ENCODE measurements at places on chromosomes 3 and 15. TPM values are rescaled to one million over a fixed set of nuclear protein-coding genes. Genes with fewer than 3 reads are reported as not detected.

GRCh38 chr3:33474896-33475295 lies 34.7 kb upstream of the UBP1 start:
- H3K27me3 ChIP-seq, result no peaks in the 10 kb centered on the region
- H3K36me3 ChIP-seq, result no peaks in the 10 kb centered on the region
- H3K4me1 ChIP-seq, result no peaks in the 10 kb centered on the region
- DNase-seq, result no peak

DNA sequence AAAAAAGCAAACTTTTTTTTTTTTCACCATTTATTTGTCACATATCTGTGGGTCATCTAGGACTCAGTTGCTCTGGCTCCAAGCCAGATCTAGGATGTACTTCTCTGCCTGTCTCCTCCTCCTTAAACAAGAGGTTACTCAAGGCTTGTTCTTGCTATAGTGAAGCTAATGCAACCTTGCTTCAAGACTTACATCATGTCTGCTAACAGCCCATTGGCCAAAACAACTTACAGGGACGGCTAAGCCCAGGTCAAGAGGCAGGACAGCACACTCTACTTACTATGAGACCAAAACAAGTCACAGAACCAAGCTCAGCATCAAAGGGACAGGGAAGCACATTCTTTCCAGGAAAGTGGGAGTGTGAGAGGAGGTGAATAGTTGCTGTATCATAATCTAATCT lies 123.8 kb upstream of the BNIP2 start:
- no peak for DNase-seq
- H3K36me3 ChIP-seq, result no peaks in the 10 kb centered on the region
- H3K4me1 ChIP-seq, result no peaks in the 10 kb centered on the region
- H3K4me3 ChIP-seq, result no peak overlapping the region
- peaks cover 9% of the 10 kb centered on the region for H3K27me3 ChIP-seq
- no peak overlapping the region for H3K27ac ChIP-seq

- no peak for DNase-seq
- H3K4me3 ChIP-seq, result no peak overlapping the region
- no peaks in the 10 kb centered on the region for H3K27me3 ChIP-seq
- H3K27ac ChIP-seq, result no peak overlapping the region
Observed at GRCh38 chr3:4852780-4853748, 126.2 kb upstream of the BHLHE40 start.

CHDH gene
- total RNA-seq, result 17.3 TPM

GRCh38 chr15:39273717-39274411 lies 307.0 kb upstream of the THBS1 start:
- no peaks in the 10 kb centered on the region for H3K4me1 ChIP-seq
- no peak overlapping the region for H3K4me3 ChIP-seq
- H3K27ac ChIP-seq, result peak overlapping the region; percentile 37

DNA sequence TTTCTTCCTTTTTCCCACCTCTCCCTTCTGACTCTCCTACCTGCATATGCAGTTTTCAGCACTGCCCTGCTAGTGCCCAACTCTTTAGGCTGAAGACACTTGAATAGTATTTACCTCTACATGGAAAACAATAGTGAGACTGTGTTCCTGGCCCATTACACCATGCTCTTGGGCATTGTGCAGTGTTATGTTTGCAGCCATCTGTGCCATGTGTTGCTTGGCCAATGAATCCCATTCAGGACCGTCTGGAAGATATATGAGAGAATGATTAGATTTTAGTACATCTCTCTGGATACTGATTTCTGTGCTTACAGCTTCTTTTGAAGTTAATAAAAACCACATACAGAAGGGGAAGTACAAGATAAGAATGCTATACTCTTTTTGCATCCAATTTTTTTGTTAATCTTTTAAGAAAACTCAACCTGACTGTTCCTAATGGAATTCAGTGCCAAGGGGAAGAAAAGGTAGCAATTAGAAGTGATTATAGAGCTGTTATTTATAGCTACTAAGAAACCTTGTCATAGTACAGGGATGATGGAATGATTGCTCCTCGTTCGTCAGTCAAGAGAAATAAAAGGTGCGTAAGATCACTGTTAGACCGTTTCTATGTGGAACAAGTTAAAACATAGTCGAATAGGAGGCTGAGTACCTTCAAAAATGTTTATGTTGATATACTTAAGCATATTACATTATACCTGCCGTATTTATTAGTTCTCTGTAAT lies 58.9 kb downstream of the TMEM41A start:
- H3K4me3 ChIP-seq, result no peak overlapping the region
- H3K27ac ChIP-seq, result no peak overlapping the region
- no peaks in the 10 kb centered on the region for H3K4me1 ChIP-seq
- H3K36me3 ChIP-seq, result no peaks in the 10 kb centered on the region
- no peak for DNase-seq
- H3K27me3 ChIP-seq, result no peaks in the 10 kb centered on the region

ARRDC4 gene
- total RNA-seq, result 52.8 TPM

GRCh38 chr3:103554451-103554850 lies 1119.6 kb downstream of the ZPLD1 start:
- no peaks in the 10 kb centered on the region for H3K27me3 ChIP-seq
- DNase-seq, result no peak
- H3K36me3 ChIP-seq, result no peaks in the 10 kb centered on the region
- no peak overlapping the region for H3K4me3 ChIP-seq
- no peak overlapping the region for H3K27ac ChIP-seq

GRCh38 chr3:53716998-53717397 lies 129.2 kb downstream of the CHDH start:
- no peak for DNase-seq
- no peaks in the 10 kb centered on the region for H3K27me3 ChIP-seq
- H3K4me3 ChIP-seq, result no peak overlapping the region
- H3K4me1 ChIP-seq, result peaks cover 13% of the 10 kb centered on the region

- no peak for DNase-seq
- H3K36me3 ChIP-seq, result no peaks in the 10 kb centered on the region
- no peaks in the 10 kb centered on the region for H3K27me3 ChIP-seq
- H3K4me3 ChIP-seq, result no peak overlapping the region
Observed at GRCh38 chr15:44159492-44159891, 35.6 kb downstream of the FRMD5 start.

GRCh38 chr3:168467115-168467714 lies 371.5 kb upstream of the GOLIM4 start:
- no peaks in the 10 kb centered on the region for H3K36me3 ChIP-seq
- H3K27ac ChIP-seq, result no peak overlapping the region
- no peak overlapping the region for H3K4me3 ChIP-seq
- H3K4me1 ChIP-seq, result no peaks in the 10 kb centered on the region
- H3K27me3 ChIP-seq, result no peaks in the 10 kb centered on the region

PLEKHO2 gene
- total RNA-seq, result 68.3 TPM

ROPN1 gene
- total RNA-seq, result not detected

- H3K27ac ChIP-seq, result no peak overlapping the region
- H3K4me3 ChIP-seq, result no peak overlapping the region
- DNase-seq, result no peak
- H3K36me3 ChIP-seq, result no peaks in the 10 kb centered on the region
- H3K27me3 ChIP-seq, result no peaks in the 10 kb centered on the region
Observed at GRCh38 chr3:113602256-113602655, 69.9 kb downstream of the SIDT1 start.

DNA sequence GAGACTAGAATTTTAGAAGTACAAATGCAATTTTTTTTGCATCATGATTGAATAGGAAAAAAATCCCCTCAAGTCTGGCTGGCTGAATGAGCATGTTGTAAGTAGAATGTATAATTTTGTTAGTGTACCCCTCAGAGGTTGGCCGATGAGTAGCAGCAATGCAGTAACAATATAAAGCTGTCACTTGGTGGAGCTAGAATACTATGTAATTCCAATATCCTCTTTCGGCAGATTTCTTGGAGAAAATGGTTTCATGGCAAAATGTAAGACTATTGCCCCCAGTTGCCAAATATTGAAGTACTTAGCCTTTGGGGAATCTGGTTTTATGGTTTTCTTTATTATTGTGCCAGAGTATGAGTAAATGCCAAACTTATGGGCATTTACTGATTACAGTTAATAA lies 39.8 kb upstream of the SGO1 start:
- no peaks in the 10 kb centered on the region for H3K4me1 ChIP-seq
- no peak overlapping the region for H3K27ac ChIP-seq
- DNase-seq, result no peak
- H3K36me3 ChIP-seq, result no peaks in the 10 kb centered on the region
- H3K4me3 ChIP-seq, result no peak overlapping the region
- no peaks in the 10 kb centered on the region for H3K27me3 ChIP-seq

DNA sequence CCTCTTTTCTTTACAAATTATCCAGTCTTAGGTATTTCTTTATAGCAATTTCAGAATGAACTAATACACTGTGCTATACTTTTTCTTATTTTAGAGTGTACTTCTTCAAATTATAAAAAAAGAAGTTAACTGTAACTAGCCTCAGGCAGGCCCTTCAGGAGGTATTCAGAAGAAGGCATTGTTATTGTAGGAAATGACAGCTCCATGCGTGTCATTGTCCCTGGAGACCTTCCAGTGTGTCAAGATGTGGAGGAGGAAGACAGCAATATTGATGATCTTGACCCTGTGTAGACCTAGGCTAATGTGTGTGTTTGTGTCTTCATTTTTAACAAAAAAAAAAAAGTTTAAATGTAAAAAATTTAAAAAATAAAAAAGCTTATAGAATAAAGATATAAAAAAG lies 55.5 kb downstream of the IL12A start:
- no peaks in the 10 kb centered on the region for H3K36me3 ChIP-seq
- H3K27me3 ChIP-seq, result peaks cover 2% of the 10 kb centered on the region
- peaks cover under 1% of the 10 kb centered on the region for H3K4me1 ChIP-seq
- DNase-seq, result no peak
- no peak overlapping the region for H3K4me3 ChIP-seq
- no peak overlapping the region for H3K27ac ChIP-seq

PATL2 gene
- 4.5 TPM for total RNA-seq

- no peak overlapping the region for H3K4me3 ChIP-seq
- no peaks in the 10 kb centered on the region for H3K27me3 ChIP-seq
- DNase-seq, result no peak
Observed at GRCh38 chr3:31832551-31832950, 148.5 kb downstream of the OSBPL10 start.

- H3K4me3 ChIP-seq, result peak overlapping the region; percentile 62
- H3K4me1 ChIP-seq, result peaks cover 66% of the 10 kb centered on the region
- peak overlapping the region; percentile 80 for H3K27ac ChIP-seq
- DNase-seq, result no peak
Observed at GRCh38 chr15:64460724-64461720, 644 bp downstream of the ZNF609 start.

CLRN1 gene
- total RNA-seq, result not detected

DLL4 gene
- 21.3 TPM for total RNA-seq

SAXO2 gene
- 15.8 TPM for total RNA-seq

GRCh38 chr3:99721633-99722007 lies 83.2 kb downstream of the COL8A1 start:
- no peak for DNase-seq
- H3K36me3 ChIP-seq, result no peaks in the 10 kb centered on the region
- no peak overlapping the region for H3K27ac ChIP-seq

NOX5 gene
- total RNA-seq, result not detected

GRCh38 chr3:105174017-105174615 lies 192.6 kb upstream of the ALCAM start:
- H3K27ac ChIP-seq, result no peak overlapping the region
- DNase-seq, result no peak
- no peaks in the 10 kb centered on the region for H3K36me3 ChIP-seq
- no peak overlapping the region for H3K4me3 ChIP-seq

DNA sequence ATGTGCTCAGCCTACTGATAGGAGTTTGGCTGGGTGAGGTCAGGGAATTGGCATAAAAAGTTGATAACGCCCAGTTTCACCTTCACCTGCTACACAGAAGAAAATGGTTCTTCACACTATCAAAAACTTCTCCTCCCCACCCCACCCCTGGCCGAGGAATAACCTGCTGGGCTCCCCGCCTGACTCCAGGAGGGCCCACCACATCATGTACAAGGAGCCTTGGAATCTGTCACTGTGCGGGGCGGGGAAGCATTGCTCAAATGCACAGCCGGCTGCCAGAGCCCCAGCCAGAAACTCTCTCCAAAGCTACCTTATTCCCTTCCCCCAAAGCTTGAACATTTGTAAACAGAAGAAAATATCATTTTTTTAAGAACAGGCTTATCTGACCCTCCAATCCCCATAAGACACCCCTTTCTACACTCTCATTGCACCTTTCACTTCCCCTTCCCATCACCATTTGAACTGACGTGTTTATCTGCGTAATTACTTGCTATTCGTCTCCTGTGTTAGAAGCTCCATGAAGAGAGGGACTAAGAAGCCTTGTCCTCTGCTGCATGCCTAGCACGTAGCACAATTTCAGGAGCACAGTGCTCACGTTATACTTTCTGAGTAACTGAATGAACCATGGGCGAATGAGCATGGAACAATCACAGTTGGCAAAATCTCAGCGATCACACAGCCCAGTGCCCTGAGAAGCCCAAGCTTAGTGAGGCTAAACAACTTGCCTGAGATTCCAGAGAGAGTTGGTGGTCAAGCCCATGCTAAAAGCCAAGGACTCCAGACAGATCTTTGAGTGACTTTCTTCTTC lies 82.9 kb downstream of the HES1 start:
- no peak overlapping the region for H3K27ac ChIP-seq
- H3K27me3 ChIP-seq, result no peaks in the 10 kb centered on the region
- no peaks in the 10 kb centered on the region for H3K36me3 ChIP-seq
- H3K4me3 ChIP-seq, result no peak overlapping the region

GRCh38 chr15:58282060-58282708 lies 144.0 kb downstream of the AQP9 start:
- H3K4me3 ChIP-seq, result no peak overlapping the region
- no peaks in the 10 kb centered on the region for H3K36me3 ChIP-seq
- no peak overlapping the region for H3K27ac ChIP-seq
- H3K27me3 ChIP-seq, result no peaks in the 10 kb centered on the region
- no peak for DNase-seq

RLBP1 gene
- not detected for total RNA-seq

DNA sequence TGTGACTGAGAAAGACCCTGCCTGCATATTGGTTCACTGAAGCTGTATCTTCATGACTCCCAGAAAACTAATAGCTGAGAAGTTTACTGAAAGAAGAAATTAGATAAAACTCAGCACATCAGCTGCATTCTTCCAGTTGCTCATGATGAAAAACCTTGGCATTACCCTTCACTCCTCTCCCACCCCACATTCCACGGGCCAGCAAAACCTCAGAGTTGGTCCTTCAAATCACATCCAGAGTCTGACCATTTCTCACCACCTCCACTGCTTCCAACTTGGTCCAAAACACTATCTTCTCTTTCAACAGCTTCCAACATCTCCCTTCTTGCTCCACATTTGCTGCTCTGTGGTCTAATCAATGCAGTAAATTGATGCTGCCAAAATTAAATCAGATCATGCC lies 97.1 kb downstream of the CD47 start:
- peaks cover 19% of the 10 kb centered on the region for H3K4me1 ChIP-seq
- DNase-seq, result no peak
- H3K4me3 ChIP-seq, result no peak overlapping the region
- no peaks in the 10 kb centered on the region for H3K27me3 ChIP-seq
- no peak overlapping the region for H3K27ac ChIP-seq
- H3K36me3 ChIP-seq, result no peaks in the 10 kb centered on the region

WDR72 gene
- total RNA-seq, result 1.5 TPM

DNA sequence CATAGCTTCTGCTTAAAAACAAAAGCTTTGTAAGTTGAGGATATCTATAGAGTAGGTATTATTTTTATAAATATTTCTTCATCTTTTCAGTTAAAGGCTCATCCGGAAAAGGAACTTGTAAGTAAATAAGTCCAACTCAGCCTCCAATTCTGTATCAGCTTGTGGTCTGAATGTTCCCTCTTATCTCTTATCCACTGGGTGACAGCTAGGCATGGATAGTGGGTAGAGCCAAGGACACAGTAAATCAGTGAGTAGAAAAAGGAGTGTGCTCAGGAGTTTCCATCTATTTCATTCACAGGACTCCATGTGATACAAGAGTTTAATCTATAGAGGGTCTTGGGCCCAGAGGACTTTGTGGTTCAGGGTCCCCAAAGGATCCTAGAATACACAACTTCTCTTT lies 50.9 kb downstream of the FRMD5 start:
- DNase-seq, result no peak
- H3K27ac ChIP-seq, result no peak overlapping the region
- no peaks in the 10 kb centered on the region for H3K4me1 ChIP-seq
- no peaks in the 10 kb centered on the region for H3K36me3 ChIP-seq
